ENCODE measurements at places on chromosomes 3 and 15.

DNA sequence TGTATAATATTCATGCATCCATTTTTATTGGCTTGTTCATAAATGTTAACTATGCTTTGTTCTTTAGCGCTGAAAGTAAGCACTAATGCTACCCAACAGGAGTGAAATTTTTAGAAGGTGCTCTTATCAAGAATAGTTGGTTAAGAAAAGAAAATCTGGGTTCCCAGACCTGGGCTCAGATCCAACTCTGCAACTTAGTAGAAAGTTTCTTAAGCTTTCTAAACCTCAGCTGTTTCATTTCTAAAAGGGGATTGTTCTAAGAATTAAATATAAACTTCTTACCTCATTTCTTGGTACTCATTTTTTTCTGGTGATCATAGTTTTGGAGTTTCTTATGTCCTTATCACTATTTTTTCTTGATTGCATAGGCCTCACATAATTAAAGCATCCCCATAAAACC, 12.1 kb downstream of the ARPP21 start:
- DNase-seq: no peak

DNA sequence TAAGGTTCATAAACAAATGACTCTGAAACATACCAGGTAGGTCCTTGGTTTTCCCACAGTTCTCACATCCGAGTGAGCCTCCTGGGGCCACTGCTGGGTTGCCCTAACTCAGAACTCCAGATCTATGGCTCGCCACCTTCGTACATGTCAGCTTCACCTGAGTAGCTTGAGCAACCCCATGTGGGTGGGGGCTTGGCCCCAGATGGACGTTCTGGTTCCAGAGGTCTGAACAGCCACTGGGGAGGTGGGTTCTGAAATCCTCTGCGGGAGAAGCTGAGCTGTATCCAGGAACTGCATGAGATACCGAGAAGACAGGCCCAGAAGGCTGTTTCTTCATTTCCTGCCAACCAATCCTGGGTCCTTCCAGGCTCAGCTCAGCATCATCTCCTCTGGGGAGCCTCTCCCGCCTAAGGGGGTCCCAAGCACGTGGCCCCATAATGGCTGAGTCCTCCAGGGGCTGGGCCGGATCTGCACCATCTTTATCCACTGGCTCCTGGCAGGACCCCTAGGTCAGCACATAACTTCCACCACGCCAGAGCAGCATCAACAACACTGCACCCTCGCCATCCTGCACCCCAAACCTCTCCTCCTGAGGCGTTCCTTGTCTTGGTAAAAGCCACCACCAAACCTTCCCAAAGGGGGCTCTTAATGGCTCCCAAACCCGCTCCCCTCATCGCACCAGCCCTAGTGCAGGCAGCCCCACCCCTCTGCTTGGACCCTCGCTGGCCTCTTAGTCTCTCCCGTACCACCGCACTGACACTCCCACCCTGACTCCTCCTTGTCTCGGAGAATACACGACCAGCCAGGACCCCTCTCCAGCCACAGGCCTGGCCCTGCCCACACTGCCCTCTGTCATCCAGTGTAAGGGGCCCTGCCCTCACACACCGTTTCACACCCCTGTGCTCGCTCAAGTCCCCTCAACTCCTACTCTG, 39.8 kb downstream of the PCSK6 start:
- DNase-seq: no peak

- peak; percentile 97 for DNase-seq
These were observed 65.6 kb downstream of the SLC6A6 start for GRCh38 chr3:14467814-14468620.

- DNase-seq: no peak
These were observed 30.2 kb downstream of the IDH3A start for GRCh38 chr15:78179286-78179840.

DNA sequence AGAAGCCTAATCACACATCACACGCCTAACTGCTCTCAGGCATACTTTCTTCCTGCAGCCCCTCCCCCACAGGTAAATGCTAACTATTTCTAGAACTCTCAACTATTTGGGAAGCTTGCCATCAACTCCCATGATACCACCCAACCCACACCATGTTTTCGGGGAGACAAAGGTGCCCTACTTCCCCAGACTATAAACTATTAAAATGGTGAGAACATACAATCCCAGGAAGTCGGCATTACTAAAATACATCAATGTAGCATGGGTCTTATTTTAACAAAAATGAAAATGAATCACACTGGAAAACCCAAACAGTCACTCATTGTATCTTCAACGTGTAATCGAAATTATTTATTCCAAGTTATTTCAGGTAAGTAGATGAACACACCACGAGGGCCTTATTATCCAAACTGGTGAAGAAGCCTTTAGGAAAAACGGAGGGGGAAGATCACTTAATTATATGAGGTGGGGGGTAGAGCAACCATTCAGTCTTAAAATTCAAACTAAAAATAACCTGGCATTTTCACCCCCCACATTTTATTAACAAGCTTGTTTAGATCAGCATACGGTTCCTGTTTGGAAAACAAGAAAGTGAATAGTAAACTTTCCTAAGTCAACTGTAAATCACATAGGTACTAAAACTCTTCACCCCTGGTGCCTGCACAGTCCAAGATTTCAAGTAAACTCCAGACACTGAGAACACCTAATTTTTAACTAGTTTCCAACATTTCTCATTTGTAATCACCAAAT, 1.9 kb downstream of the TBL1XR1 start:
- DNase-seq: no peak

- DNase-seq: no peak
These were observed 8.8 kb upstream of the B3GNT5 start for GRCh38 chr3:183244219-183244618.

- no peak for DNase-seq
These were observed 1.2 kb upstream of the SNAPC5 start for GRCh38 chr15:66498501-66499386.

DNA sequence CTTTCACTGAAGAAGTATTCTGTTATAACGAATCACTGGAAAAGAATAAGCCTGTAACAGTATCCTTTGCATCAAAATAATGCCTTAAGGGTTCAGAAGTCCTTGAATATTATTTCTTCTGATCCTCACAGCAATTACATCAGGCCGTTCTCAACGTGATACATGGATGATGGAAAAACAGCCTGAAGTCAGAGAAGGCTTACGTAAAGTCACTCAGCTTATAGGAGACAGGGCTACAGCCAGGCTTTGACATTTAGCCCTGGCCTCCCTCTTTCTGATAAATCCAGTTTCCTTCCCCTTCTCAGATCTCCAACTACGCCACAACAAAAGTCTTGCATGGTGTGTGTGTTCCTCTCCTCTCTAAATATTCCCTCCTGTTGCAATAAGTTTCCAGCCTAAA, 131.9 kb downstream of the ANO10 start:
- DNase-seq: no peak

DNA sequence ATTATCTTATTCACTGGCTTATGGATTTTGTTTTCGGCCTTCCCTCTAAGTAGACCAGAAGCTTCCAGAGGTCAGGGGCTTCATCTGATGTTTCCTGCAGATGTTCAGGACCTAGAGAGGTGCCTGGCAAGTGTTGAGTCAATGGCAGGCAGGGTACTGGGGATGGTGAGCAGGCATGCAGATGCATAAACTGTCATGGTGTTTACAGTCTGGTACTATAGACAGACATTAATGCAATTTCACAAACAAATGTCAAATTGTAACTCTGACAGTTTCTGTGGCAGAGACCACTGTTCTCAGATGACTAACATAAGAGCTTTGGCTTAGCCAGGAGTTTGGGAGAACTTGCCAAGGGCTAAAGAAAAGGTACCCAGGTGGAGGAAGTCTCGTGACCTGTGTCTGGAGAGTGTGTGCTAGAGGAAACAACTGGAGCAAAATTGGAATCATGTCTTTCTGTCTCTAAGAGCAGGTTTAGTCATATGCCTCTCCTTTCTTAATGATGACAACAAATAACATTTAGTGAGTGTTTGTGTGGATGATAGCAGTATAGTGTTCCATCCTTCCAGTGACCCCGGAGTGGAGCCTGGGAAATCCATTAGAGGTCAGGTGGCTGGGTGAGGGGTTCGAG, 53.7 kb upstream of the TRAK1 start:
- DNase-seq: no peak
